ENCODE measurements at places on chromosomes 1 and 21.

- peak; percentile 57 for DNase-seq
Measured at GRCh38 chr1:193183019-193183627, 3.3 kb downstream of the B3GALT2 start.

DNA sequence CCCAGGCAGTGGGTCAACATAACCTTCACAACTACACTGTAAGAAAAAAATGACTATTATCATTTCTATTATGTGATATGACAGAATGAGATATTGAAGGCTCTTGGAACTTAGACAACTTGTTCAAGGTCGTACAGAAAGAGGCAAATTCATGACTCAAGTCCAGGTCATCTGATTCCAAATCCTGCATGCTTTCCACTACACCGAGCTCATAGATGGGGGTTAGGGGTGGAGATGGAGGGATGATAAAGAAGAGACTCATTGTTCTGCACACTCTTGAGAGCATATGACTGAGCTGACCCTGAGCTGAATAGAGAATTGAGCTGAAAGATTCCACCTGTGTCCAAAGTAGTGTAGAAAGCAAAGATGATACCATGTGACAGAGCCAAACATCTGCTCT is 2.8 kb downstream of the FCRL6 start:
- DNase-seq: no peak

DNA sequence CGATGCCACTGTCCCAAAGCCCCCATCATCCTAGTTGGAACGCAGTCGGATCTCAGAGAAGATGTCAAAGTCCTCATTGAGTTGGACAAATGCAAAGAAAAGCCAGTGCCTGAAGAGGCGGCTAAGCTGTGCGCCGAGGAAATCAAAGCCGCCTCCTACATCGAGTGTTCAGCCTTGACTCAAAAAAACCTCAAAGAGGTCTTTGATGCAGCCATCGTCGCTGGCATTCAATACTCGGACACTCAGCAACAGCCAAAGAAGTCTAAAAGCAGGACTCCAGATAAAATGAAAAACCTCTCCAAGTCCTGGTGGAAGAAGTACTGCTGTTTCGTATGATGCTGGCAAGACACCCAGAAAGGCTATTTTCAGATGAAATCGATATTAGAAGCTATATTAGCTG is 8.1 kb downstream of the RHOU start:
- DNase-seq: no peak

DNA sequence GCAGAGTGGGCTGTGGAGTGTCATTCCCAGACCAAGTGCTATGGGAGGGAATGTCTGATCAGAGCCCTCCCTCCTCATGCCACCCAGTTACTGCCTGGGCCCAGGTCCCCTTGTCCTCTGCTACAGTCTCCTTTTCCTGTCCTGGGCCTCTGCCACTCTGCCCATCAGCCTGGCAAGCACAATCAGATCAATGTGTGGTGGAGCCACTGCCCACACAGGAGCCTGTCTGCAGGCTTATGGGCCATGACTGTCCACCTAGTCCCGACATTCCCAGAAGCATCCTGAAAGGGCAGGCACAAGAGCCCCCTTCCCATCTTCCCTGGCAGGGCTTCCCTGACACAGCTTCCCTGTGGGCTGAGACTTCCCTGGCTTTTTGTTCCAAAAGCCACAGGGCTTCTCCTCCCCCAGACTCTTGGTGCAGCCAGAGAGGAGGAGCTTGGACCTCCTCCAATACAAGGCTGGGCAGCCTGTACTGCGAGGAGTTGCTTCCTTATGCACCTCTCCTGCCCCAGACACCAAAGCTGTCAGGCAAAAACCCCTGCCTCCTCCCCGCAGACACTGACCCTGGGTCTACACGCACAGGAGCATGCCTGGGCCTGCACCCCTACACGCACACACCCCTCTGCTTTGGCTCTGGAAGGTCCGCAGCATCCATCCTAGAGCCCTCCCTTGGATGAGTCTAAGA is 29.2 kb upstream of the CNTN2 start:
- peak; percentile 86 for DNase-seq

DNA sequence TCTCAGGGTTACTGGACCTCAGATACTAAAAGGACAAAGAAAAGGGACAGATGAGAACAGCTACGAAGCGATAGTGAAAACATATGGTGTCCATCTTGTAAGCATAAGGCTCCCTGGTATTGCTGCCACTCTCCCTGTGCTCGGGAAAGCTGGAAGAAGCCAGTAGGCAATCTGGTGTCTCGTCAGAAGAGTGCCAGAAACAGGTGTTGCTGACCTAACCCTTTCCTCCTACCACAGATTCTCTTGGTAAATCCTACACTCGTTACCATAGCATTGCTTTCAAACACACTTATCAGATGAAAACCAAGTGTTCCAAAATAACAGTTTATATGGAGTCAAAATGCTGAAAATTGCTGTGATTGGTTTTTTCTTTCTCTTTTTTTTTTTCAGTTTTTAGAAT is 146.3 kb downstream of the NRIP1 start:
- DNase-seq: no peak

- DNase-seq: no peak
Measured at GRCh38 chr1:52814465-52814864, 28.1 kb upstream of the ZYG11A start.

DNA sequence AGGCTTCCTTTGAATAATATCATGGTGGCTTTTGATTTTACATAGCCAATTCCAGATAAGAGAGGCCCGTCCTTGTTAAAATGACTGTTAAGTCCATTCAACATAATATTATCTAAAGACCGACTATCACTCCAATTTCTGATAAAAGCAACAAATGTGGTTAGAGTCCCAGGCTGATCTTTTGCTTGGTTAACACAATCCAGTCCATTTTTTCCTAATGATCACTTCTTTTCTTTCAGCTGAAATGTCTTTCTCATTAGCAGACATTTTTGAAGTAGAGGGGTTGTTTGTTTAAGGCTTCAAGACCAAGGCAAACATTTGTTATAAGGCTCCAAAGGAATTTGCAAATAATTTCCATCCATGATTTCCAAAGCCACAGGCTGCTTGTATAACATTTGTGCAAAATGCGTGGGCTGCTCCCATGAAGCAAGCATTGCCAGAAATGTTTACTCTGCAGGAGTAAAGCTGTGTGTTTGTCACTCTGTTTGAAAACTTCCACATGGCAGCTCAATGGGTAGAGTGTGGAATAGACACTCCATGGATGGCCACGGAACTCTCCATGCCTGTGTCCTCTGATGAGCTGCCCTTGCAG is 111.5 kb downstream of the PSMG1 start:
- no peak for DNase-seq

- no peak for DNase-seq
Measured at GRCh38 chr1:63868268-63868781, 94.5 kb downstream of the ROR1 start.

DNA sequence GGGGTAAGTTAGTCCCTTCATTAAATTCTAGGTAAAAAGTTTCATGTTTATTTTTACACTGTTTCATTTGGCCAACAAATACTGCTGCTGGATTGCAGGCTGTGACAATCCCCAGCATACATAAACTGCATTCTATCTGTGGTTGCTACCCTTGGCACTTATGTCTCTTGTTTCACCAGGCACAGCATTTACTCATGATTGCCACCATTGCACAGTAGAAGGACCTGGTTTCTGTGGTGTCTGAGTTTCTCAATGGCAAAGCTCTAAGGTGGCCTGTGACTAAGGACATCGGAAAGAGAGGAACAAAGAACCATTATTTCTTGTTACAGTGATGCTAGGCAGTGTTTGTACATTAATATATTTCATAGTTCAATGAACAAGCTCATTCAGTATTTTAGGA is 878.4 kb upstream of the NEGR1 start:
- no peak for DNase-seq

GRCh38 chr21:36908260-36908908 is 58.1 kb downstream of the HLCS start:
- DNase-seq: no peak

DNA sequence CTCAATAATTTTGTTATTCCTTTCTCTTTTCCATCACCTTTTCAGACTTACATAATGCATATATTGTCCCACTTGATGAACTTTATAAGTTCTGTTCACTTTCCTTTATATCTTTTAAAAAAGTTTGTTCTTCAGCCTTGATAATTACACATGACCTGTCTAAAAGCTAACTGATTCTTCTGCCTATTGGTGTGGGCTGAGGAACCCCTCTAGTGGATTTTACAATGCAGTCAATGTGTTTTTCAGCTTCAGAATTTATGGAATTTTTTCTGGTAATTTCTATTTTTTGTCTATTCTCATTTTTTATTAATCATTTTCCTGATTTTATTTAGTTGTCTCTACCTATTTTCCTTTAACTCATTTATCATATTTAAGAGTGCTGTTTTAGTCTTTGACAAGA is 7.5 kb downstream of the MNDA start:
- DNase-seq: no peak

DNA sequence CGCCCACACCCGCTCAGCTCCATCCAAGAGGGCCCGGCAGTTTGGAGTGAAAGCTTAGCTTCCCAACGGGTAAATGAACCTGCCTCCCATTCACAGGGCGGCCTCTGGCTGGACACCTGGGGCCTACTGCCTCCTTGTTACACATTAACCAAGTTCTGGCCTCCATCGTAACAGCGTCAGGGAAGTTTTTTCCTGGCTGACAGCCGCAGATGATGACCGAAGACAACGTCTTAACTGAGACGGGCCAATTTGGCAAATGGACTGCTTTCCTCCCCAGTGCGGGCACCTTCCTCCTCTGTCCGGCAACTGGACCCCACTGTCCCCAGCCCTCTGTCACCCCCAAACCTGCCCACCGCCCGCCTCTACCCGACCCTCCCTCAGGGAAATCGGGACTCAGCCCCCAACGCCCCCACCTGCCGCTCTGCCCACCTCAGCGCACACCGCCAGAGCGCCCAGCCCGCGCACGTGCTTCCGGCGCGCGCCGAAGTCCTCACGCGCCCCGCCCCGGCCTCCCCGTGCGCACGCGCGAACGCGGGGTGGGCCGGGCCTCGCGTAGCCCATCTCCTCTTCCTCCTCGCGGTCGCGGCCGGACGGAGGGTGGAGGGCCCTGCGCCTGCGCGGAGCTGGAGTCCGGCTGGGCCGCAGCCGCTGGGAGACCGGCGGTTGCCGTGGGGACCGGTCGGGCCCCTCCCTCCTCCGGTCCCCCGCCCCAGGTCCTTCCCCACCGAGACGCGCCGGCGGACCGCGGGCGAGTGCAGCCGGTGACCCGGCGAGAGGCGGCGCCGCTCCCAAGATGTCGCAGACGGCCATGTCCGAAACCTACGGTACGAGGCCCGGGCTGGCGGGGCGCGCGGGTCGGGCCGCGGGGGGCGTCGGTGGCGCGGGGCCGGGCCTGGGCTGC is at the start of gene RAB4A:
TSS of gene RAB4A (plus strand) at position 565 of the 901 bp plus-strand sequence. CDS start at position 794, 229 bp downstream.
- DNase-seq: peak; percentile 86

DNA sequence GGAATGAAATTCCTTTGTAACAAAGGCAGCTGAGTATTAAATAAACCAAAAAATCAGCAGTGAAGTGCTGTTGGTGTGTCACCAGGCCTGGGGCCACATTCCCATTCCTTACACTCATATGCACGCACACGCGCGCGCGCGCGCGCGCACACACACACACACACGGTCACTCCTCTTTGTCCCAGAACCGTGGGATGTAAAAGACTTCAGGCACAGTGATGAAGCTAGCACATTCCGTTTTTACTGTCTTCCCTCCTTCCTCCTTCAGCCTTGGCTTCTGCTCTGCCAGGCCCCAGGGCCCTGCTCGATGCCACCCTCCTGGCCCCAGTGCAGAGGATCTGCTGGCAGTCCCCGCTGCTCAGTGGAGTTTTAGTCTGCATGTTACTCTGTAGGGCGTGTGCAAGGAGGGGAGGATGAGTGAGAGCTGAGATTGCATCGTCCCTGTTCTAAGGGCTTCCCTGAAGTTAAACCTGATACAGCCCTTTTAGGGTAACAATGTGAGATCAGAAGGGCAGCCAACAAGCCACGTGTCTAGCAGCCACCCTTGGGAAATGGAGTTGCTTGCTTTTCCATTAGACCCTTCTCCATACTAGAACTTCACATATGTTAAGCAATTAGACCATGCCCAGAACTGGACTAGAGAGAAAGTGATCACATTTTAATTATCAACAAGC is 71.7 kb upstream of the WDR26 start:
- DNase-seq: no peak

DNA sequence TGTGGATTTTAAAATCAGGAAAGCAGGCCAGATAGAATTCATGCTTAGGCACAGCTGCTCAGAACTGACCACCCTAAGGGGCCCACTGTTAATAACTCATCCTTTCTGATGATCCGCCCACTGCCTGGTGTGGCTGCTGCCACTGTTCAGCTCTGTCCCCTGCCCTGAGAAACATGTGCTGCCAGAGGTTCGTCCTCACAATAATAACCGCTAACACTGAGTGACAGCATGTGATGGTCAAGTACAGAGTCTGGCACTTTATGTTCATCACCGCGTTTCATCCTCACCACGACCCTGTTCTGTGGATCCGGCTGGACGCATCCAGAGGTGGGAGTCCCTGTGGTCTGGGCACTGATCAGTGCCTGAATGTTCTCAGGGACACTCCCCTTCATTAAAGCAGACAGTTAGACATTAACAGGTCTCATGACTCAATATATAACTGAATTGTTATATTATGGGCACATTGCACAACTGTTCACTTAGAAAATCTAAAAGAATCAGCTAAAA is 108.6 kb downstream of the SIM2 start:
- no peak for DNase-seq

DNA sequence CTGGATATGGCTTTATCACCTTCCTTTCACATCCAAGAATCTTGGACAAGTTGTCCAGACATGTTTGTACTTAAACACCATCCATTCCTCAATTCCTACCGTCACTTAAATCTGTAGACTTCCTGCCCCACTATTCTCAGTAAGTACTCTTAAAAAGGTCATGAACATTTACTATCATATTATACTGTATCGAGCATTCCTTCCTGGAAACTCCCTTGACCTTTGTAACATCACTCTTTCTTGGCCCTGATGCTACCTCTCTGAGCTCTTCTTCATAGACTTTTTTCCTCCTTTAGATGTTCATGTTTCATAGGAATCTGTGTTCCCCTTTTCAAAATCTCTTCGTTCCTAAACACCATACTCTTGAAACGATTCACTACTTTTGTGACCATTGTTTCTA is 15.5 kb downstream of the BLZF1 start:
- DNase-seq: no peak

DNA sequence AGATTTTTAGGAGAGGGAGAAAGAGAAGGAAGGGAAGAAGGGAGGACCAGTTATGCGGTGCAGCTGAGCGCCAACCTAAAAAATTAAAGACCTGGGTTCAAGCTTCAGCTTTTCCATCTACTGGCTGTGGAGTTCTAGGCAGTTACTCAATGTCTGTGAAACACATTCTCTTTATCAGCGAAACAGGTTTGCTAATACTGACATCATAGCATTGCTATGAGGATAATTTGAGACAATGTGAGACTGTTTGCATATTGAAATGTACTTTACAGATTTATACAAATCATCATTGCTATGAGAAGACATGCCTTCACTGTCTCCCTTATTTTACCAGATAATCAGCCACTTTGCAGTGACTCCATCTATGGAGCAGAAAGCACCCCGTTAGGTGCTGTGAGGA is 222.9 kb upstream of the SGIP1 start:
- DNase-seq: no peak

- DNase-seq: peak; percentile 78
Measured at GRCh38 chr1:23930861-23931490, 17.8 kb upstream of the CNR2 start.

GRCh38 chr1:185404291-185404690 is 87.2 kb upstream of the IVNS1ABP start:
- DNase-seq: no peak

All from KBM-7 (cell line).